ENCODE measurements at places on chromosomes 2 and 18. TPM values are rescaled to one million over a fixed set of nuclear protein-coding genes. Genes with fewer than 3 reads are reported as not detected.

The WDPCP gene
- 13.0 TPM for polyA plus RNA-seq

GRCh38 chr2:130334026-130334425, 8.7 kb upstream of the IMP4 start:
- no peak for DNase-seq

- peak; percentile 88 for DNase-seq
These were observed 7.7 kb upstream of the COL6A3 start for GRCh38 chr2:237421542-237422116.

DNA sequence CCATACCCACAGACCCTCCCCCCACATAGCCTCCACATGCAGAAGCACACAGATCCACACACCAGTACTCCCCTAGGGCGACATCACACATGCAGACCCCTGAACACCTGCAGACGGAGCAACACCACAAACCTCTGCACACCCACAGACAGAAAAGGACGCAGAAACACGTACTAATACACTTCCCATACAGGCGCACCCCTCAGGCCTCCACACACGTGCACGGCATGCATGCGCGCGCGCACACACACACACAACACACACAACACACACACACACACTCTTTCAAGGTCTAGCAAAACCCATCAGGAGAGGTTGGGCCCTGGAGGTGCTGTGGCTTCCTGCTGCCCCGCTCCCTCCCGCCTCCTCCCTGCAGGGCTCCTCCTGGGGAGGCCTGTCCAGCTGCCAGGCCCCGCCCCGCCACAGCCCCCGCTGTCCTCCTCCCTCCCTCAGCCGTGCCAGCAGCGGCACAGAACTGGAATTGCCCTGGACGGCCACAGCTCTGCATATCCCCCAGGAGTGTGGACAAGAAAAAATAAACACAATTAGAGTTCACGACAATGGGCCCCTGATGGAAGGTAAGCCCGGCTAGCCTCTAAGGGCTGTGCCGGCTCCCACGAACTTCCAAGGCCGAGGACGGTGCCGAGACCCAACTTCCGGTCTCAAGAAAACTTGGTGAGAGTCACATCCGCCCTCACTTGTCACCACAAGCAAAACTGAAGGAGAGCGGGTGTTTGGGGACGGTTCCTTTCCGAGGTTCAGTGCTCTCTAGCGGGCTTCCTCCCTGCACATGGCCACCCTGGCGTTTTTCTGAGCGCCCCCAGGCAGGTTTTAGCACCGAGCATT, 6.8 kb downstream of the ZFP36L2 start:
- peak; percentile 93 for DNase-seq

- no peak for DNase-seq
These were observed 3.2 kb upstream of the NEMP2 start for GRCh38 chr2:190537765-190538164.

The HOXD3 gene
- 0.52 TPM for polyA plus RNA-seq

The PDK1 gene
- polyA plus RNA-seq = 9.8 TPM

- no peak for DNase-seq
These were observed 31.7 kb downstream of the CABLES1 start for GRCh38 chr18:23166891-23167541.

The MC4R gene
- polyA plus RNA-seq = 1.4 TPM

DNA sequence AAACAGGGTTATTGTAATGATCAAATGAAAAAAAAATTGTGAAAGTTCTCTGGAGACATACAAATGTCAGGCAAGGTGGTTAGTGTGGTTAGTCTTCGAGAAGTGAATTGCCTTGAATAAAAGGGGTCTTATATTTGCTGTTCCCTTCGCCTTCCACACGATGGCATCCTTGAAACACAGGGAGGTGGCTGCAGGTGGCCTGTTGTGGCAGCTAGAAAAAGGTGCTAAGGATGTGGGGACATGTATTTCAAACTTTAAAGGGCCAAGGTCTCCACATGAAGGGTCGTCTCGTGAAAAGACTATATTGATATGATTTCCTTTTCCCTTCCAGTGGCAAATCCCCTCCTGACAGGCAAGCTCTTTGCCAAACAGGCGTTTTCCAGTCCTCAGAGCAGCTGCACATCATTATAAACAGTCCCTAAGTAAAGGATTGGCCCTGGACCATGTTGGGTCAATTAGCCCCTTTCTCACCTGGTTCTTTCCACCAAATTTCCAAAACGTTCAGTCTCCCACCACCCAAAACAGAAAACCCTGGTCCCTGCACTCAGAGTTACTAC, 68.5 kb downstream of the COPS8 start:
- DNase-seq = no peak

DNA sequence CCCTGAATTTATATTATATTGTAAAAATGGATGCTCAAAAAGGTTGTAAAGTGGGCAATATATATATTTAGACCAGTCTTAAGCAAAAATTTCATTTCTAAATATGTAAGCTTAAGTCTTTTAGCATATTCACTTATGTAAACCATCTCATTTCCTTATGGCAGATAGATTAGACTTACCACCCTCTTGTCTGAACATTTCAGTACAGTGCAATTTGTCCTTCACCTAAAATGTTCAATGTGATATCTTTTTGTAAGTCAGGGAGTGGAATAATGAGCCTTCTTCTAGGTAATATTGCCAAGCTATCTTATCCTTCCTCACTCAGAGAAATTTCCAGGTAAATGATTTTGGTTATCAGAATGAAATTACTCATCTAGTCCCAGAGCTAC, 92.3 kb downstream of the KLF7 start:
- no peak for DNase-seq

The COL4A4 gene
- polyA plus RNA-seq = 8.9 TPM

The IL1B gene
- 2.0 TPM for polyA plus RNA-seq

DNA sequence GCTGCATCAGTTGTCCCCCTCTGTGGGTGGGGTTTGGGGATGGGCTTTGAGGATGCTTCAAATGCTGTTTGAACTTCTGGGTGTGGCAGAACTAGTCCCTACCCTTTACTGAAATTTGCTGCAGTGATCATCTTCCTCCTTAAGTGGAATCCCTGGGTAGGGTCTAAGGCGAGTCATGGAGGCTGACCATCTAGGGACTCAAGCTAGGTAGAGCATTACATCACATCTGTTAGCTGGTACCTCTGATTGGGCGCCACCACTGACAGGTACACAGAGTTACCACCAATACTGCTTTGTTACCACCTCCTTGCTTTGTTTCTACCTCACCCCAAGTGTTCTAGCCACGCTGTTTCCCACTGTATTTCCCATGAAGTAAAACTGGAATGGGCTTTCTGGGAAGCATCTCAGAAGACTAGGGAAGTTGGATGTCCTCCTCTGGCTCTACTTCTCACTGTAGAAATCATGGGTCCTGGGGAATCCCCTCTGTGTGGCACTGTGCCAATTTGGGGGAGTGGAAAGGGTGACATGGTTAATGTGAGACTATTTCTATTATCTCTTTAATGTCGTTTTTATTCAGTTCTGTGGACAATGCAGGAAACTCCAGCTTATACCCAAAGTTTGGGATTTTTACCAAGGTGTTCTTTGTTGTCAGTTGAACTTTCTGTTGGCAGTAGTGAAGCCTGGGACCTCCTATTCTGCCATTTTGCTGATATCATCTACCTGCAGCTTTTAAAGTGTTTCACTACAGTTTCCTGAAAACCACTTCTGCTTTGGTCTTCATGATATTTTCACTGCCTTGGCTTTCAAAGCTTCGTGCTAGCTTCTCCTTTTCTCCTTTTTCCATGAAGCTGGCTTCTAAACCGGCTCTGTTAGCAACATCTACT, 14.5 kb upstream of the SULT1C4 start:
- DNase-seq = no peak

The LAMA3 gene
- polyA plus RNA-seq = 151 TPM

The ESCO1 gene
- 22.7 TPM for polyA plus RNA-seq

The ZBTB7C gene
- polyA plus RNA-seq = 2.3 TPM

GRCh38 chr2:106781196-106781595, 104.8 kb downstream of the ST6GAL2 start:
- DNase-seq = no peak

GRCh38 chr2:33588232-33588631, 10.9 kb downstream of the FAM98A start:
- DNase-seq = no peak

The PPP4R1 gene
- 97.6 TPM for polyA plus RNA-seq

DNA sequence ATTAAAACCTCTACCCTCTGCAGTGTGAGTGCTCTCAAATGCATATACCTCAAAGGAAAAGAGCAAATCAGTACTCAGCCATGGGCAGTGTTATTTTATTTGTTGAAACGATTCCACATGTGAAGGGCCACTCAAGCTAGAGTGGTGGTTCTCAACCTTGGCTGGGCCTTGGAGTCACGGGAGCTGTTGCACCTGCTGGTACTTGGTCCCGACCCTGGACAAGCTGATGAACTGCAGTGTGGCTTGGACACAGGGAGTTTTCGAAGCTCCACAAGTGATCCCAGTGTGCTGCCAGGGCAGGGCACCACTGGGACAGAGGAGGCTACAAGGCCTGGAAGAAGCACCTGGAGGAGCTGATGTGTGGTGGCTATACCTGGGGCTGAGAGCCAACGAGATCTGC, 19.7 kb downstream of the GNLY start:
- peak; percentile 28 for DNase-seq

DNA sequence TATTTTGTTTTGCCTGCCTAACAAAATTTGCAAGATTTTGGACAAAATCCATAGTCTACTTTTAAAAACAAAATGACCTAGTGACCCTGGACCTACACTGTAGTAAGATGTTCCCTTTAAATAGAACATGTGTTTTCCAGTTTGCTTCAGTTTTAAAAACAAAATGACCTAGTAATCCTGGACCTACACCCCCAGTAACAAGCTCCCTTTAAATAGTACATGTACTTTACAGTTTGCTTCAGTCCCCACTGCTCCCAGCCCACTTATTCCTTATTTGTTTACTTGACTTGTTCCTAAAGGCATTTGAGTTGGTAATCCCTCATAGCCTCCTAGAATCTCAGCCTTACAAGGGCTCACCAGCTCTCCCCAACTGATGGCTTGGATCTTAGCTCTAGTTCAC, 34.5 kb upstream of the HTR2B start:
- DNase-seq = no peak

- no peak for DNase-seq
These were observed 5.1 kb downstream of the POLR1B start for GRCh38 chr2:112547333-112547732.

DNA sequence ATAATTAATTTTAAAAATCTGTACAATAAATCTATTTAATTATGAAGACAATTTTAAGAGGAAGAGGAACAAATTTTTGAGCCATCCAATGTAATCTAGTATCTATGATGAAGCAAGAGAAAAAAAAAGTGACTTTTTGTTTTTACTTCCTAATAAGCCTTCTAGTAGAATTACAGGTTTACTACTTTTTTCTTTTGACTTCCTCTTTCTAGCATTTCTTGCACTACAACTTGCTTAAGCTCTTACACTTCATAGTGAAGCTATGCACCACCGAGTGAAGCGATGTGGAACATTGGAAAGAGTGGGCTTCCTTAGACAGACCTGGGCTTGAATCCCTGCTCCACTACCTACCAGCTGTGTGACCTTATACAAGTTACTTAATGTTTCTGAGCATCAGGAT, 2.1 kb downstream of the SERPINB2 start:
- DNase-seq = no peak

The RAB1A gene
- polyA plus RNA-seq = 158 TPM

DNA sequence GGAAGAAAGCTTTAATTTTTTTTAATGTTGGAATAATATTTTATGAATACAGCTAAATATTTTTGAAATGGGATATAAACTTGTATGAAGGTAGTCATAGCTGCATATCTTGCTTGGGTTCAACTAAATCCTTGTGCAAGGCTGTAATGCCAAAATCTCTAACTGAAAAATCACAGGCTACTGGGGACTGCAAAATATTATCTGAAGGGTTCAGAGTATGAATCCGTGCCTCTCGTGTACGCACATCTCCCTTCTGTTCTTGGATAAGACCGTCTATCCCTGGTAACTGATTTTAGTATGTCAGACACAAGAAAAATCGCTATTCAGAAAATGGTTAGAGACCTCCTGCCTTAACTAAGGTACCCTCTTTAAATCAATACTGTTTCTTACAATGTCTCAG, 71.8 kb downstream of the ACVR1 start:
- DNase-seq = no peak

- DNase-seq = peak; percentile 41
These were observed 66.1 kb upstream of the SMAD7 start for GRCh38 chr18:49016648-49017539.

DNA sequence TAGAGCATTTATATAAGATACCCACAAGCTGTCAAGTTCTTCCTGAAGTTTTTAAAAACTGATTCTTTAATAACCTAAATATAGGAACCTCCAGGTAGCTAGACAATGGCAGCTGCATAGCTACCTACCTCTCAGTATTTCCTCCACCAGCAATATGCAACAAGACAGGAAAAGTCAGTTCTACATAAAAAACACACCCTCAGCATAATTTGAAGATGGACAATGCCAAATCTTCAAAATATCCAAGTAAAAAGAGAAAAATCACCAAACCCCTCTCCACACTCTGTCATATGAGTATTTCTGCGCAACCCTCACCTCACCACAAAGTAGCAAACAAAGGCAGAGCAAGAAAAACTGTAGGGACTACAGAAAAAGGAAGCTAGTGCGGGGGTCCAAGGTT, 51.4 kb downstream of the GTF3C3 start:
- no peak for DNase-seq

The IL18R1 gene
- 2.7 TPM for polyA plus RNA-seq

The SCYGR4 gene
- polyA plus RNA-seq = 0.23 TPM

DNA sequence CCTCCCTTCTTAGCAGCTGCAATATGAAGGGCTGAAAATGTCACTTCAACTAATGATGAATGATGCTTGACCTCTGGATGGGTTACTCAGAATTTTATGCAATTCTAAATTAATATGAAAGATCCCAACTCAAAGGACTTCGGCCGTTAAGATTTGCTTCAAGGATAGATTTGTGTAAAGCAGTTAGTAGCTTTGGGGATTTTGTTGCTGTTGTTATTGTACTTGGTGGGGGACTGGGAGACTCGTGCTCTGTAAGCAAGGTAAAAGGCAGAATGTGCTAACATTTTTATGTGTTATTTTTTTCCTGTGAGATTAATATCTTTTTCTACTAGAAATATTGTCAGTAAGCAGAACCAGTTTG, 478.8 kb downstream of the ARHGAP15 start:
- no peak for DNase-seq

DNA sequence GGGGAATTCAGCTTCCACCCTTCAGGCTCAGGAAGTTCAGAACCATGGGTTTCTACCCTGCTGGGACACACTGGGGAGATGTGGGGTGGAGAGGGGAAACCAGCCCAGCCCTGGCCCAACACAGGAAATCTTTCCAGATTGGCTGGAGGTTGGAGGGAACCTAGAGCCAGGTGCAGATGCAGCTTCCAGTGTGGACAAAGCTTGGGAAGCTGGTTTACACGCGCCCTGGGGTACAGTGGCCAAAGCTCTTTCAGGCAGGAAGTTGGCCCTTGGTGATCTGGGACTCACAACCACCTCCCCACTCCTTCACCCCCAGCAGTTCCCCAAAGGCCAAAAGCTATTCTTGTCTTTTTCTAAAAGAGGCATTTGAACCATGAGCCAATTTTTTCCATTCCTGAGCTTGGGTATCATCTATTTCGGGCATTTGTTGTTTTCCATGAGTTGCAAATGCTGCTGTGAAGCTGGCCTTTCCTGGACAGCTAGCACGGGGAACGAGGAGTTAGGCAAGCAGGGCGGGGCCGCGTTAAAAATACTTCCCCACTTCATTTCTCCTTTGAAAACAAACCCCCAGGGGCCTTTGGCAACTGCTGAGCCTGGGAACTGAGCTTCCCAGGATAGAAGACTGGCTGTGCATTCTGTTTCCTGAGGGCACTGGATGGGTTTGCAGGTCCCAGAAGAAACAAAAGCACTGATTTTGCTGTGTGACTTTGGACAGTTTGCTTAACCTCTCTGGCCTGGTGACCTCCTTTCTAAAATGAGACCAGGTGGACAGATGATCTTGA, 3.1 kb upstream of the ARID5A start:
- DNase-seq = peak; percentile 85
